ENCODE measurements at places on chromosomes 3 and 15.

DNA sequence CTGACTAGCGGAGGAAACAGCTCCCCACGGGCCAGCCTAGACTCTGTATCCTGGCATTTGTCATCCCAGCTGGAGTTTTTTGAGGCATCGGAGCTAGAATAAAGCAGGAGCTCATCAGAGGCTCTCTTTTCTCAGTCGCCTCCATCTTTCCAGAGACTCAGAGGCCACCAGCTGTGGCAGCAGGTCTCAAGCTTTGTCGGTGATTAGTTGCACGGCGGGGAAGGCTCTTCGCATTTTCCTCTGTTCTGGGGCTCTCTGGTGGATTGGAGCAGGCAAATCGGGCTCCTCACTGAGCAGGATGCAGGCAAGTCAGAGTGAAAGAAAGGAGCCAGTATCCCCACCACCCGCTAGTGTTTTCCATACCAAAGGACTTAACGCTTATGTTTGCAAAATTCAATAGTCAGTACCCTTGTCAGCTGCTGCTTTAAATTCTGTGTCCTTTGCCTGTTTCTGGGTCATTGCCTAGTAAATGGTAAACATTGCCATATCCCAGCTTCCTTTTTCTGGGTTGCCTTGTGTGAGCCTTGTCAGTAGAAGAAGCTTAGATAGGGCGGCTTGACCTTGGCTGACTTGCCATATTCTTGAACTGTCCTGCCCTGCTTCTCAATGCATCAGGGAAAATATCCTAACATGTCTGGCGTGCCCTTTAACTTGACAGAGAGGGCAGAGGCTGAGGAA, 127.1 kb downstream of the PTPRG start:
- DNase-seq: no peak

DNA sequence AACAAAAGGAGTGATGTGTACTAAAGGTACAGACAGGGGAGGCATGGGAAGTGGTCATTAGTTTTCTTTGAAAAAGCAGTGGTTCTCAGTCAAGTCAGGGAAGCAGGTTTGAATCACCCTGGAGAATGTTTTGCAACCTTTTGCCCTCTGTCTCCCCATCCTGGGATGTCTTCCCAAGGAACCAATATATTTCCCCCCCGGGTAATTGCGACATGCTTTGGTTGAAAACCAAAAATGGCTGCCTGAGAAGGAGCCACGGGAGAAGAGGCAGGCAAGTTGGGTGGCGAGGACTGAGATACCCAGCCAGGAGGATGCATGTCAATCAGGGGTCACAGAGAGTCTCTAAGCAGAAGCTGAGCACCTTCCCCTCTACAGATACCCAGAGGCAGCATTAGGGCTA, 20.2 kb upstream of the PPP1R2 start:
- DNase-seq: no peak

DNA sequence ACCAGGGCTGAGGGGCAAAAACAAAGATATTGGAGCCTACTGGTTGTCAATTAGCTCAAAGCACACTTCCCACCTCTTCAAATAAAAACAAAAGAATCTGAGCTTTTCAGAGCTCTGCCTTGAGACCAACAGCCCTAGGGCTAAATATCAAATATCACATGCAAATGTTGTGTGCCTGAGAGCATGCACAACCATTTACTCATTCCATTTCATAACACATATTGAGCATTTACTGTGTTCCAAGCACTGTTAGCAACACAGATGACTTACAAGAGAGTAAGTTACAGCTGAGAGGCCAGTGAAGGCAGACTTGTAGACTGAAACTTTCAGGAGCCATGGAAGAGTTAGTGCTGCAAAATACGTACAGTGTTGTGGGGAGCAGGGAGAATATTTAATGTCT, 222.4 kb downstream of the CPNE4 start:
- no peak for DNase-seq

GRCh38 chr15:60844511-60845174, 365.7 kb upstream of the ICE2 start:
- DNase-seq: no peak

- no peak for DNase-seq
These were observed 154.3 kb downstream of the NSMCE3 start for GRCh38 chr15:29115093-29115991.

DNA sequence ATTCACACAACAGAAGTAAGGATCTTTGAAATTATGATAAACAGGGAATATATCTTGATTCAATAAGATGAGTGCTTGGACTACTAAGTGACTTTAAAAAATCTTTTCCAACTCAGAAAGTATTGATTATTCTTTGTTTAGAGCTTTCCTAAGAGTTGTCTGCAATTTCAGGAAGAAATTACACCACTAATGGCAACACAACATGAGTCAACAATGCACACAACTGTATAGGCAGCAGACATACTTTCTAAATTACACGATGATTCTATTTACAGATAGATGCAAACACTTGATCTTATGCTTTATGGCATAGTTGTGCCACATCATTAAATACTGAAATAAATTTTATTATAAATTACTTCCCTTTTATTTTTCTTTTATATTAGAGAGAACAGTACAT, 4.4 kb downstream of the NAA50 start:
- no peak for DNase-seq

- no peak for DNase-seq
These were observed 431.3 kb upstream of the MDFIC2 start for GRCh38 chr3:70743754-70744153.

DNA sequence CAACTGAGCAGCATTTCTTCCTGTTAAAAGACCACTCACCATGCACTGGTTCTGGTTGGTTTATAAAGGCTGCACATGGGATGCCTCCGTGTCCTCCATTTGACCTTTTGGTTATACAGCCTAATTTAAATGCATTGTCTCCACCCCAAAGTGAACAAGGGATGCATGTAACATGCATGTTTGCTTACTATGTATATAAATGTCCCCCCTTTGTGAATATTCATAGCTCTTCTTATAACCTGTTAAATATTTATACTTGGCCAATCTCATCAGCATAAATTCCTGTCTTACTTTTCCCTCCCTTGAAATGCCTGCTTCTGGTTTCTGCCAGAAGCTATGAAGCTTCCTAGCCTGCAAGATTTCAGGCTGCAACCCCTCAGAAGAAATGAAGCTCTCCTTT, 27.4 kb downstream of the TARS3 start:
- no peak for DNase-seq

- DNase-seq: no peak
These were observed 3.6 kb upstream of the SOX14 start for GRCh38 chr3:137760341-137761098.

DNA sequence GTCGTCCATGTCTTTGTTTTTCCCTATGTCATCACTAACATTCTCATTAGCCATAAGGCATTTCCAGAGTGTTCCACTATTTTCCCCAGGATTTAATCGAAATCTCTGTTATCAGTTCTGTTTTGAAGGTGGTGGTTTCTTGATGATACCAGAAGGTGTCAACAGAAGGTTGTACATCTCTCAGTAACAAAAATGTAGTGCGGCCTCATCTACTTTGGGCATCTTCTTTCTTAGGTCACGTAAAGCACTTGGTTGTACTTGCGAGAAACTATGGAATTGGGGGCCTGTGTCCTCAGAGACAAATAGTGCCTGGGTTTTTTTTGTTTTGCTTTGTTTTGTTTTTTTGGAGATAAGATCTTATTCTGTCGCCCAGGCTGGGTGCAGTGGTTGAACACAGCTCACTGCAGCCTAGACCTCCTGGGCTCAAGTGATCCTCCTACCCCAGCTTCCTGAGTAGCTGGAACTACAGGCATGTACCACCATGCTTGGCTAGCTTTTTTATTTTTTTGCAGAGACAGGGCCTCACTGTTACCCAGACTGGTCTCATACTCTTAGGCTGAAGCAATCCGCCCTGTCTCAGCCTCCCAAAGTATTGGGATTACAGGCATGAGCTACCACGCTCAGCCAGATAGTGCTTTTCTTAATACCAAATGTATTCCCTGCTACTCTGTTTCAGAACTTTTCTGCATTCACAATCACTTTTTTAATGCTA, 61.2 kb upstream of the FURIN start:
- no peak for DNase-seq

DNA sequence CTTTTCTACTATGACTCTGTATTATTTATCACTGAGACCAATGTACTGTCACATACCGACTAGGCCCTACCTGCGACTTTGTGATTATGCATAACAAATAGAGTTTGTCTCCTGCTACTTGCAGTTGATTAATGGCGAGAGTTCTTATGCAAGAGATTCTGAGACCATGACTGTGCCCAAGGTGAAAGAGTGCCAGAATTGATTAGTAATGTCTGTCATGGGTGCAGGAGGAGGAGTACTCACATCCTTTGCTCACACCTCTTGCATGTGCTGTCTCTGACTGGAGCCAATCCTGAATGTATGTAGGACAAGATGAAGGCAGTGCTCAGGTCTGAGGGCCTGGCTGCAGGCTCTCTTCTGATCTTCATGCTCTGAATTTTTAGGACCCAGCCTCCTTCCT, 260.7 kb downstream of the THSD4 start:
- no peak for DNase-seq

GRCh38 chr15:62785881-62786828, 256.4 kb upstream of the TPM1 start:
- DNase-seq: no peak

GRCh38 chr15:33675246-33675645, 293.1 kb upstream of the CHRM5 start:
- peak; percentile 11 for DNase-seq

- no peak for DNase-seq
These were observed 37.1 kb downstream of the MAP4 start for GRCh38 chr3:47979070-47979469.

GRCh38 chr3:182117583-182117982, 405.9 kb downstream of the SOX2 start:
- DNase-seq: no peak

DNA sequence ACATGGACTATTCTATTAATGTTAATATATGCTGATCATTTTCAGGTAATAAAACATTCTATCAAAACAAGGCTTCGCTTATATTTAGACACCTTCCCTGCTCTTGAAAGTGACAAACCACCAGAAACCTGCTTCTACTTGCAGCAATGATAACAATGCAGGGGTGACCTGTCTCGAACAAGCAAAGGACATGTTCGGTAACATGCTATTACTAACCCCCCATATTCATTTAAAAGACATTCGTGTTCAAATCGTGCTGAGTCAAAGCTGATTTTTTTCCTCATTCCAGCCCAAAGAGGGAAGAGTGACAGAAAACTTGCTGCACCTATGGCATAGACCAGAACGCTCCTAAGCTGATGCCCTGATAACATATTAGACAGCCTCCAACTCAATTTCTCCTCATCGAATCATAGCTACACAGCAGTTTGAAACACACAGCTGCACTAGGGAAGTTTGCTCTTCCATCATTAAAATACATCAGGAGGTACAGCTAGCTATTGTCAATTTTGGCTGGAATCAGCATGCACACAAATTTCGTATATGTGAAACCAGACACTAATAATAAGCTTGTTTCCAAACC, 341.5 kb downstream of the FOXP1 start:
- DNase-seq: no peak

DNA sequence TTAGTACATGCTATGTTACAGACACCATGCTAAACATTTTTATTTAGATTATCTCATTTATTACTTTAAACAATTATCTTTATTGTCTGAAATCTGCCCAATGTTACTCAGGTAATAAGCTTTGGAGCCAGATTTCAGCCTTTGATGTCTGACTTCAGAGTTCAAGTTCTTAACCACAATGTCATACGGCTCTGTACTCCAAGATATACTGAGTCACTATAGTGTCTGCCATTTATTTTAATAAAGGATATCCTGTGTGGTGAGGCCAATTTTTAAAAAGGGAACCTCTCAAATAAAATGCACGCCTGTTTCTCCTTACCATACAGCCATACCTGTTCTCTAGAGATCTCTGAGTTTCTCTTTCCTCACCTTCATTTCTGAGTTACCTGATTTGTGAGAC, 193.1 kb downstream of the EPHA3 start:
- no peak for DNase-seq

Data from SHP77 (cell line).